ENCODE measurements at places on chromosomes 5 and 9. TPM values are rescaled to one million over a fixed set of nuclear protein-coding genes. Genes with fewer than 3 reads are reported as not detected.

DNA sequence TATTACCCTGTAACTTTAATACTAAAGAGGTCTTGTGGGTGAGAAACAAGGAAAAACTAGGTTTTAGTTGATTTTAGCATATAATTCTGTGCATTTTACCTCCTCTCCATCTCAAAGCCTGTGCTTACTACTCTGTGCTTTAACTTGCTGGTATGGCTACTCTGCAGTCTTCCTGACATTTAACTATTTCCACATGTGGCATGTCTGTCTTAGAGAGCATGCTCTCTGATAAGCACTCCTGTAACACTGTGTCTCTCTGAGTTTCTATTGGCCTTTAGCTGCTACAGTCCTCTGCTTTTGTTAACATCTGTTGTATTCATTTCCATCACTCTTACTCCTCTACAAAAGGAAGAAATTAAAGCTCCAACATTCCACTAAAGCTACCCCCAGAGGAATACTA is 418.3 kb downstream of the RAB3C start:
- no peak overlapping the region for H3K4me3 ChIP-seq
- no peaks in the 10 kb centered on the region for H3K36me3 ChIP-seq
- H3K27ac ChIP-seq = no peak overlapping the region
- no peaks in the 10 kb centered on the region for H3K27me3 ChIP-seq
- DNase-seq = no peak

- no peak for DNase-seq
- H3K27me3 ChIP-seq = no peaks in the 10 kb centered on the region
- H3K4me1 ChIP-seq = peaks cover 4% of the 10 kb centered on the region
- no peak overlapping the region for H3K4me3 ChIP-seq
These were observed 40.5 kb upstream of the RUFY1 start for GRCh38 chr5:179509845-179510244.

DNA sequence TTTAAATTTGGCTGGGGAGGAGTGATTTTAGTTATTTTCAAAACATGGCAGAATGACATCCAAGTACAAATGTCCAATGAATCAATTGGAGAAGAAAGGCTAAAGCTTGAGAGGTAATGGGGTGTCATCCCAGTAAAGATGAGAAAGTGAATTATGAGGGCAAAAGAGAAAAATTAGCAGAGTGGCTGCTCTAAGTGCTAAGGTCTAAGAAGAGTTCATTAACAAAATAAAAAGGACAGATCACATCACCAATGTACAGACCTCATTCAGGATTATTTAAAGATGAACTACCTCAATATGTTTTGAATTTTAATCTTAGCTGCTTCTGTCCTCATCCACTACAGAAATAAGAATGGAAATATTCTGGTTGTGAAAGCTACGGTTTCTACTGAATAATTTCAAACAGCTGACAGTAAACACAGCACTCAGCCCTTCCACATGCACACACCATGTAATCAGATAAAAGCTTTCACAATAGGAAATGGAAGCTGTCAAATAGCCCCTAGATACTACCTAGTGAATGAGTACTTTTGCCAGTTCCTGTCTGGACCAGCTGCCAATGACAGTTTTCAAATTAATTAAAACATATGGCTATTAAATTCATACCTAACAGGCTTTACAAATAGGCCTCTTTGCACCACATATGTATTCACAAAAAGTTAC is 171.5 kb downstream of the SSBP2 start:
- no peak for DNase-seq
- no peaks in the 10 kb centered on the region for H3K36me3 ChIP-seq
- no peaks in the 10 kb centered on the region for H3K4me1 ChIP-seq
- no peaks in the 10 kb centered on the region for H3K27me3 ChIP-seq
- H3K27ac ChIP-seq = no peak overlapping the region
- H3K4me3 ChIP-seq = no peak overlapping the region

TTC23L gene
- total RNA-seq = 1.2 TPM

DNA sequence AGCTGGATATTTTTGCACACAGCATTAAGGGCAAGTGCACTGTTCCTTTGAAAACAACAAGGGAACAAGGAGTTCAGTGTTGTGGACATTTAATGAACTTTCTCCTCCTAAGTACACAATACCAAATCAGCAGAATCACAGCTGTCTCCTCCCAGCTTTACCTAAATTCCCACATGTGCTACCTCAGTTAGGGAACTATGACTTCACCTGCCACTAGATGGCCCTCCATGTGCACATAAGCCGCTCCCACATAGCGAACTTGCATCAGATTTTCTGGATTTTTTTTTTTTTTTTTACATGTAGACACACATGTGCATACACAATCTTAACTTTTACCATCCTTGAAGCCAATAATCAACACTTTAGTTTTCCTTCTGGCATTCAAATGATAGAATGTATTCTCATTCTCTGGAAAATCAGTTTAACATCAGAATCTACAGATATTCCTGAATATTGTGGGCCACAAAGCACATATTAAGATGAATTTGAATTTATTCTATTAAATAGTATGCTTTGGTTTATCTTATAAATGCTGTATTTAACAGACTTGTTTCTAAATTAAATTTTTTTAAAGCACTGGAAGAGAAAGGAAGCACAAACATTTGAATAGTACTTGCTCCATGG is 123.6 kb downstream of the PALM2AKAP2 start:
- no peaks in the 10 kb centered on the region for H3K36me3 ChIP-seq
- DNase-seq = peak; percentile 56
- H3K4me3 ChIP-seq = no peak overlapping the region
- H3K27me3 ChIP-seq = no peaks in the 10 kb centered on the region

GRCh38 chr5:100446879-100447430 is 88.2 kb upstream of the FAM174A start:
- DNase-seq = no peak
- no peak overlapping the region for H3K4me3 ChIP-seq
- no peaks in the 10 kb centered on the region for H3K36me3 ChIP-seq
- no peaks in the 10 kb centered on the region for H3K27me3 ChIP-seq

- no peaks in the 10 kb centered on the region for H3K36me3 ChIP-seq
- no peaks in the 10 kb centered on the region for H3K27me3 ChIP-seq
- H3K27ac ChIP-seq = no peak overlapping the region
- DNase-seq = no peak
- H3K4me1 ChIP-seq = no peaks in the 10 kb centered on the region
These were observed 161.3 kb downstream of the RFK start for GRCh38 chr9:76232861-76233489.

DNA sequence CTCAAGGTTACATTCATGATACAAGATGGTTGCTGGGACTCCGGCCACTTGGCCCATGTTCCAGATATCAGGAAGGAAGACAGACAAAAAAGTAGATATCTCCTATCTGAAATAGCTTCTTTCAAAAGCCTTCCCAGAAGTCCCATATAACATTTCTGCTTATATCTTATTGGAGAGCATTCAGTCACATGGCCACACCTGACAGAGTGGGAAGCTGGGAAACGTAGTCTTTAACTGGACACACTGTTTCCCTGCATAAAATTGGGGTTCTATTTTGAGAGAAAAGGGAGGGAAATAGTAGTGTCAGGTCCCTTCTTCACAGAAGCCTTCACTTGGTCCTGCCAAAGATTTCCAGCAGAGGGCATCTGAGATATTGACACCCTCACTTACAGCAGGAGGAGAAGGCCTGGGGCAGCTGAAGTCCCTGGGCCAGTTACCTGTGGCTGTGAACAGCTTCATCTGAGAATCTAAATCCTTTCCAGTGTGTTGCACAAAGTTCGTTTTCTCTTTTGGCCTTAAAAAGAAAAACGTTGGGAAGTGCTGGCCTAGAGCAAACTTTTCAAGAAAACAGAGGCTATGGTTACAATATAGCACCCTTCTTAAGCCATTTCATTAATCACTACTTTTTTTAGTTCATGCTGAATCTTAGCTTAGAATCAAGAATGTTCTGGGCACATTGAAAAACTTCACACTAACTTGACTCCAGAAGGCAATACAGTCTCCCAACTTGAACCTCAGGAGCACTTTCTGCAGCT is 33.5 kb downstream of the SPEF2 start:
- H3K4me1 ChIP-seq = no peaks in the 10 kb centered on the region
- no peaks in the 10 kb centered on the region for H3K36me3 ChIP-seq
- no peak overlapping the region for H3K27ac ChIP-seq
